NCI-H524 (cell line): ENCODE measurements at places on chromosomes 6 and 20.

DNA sequence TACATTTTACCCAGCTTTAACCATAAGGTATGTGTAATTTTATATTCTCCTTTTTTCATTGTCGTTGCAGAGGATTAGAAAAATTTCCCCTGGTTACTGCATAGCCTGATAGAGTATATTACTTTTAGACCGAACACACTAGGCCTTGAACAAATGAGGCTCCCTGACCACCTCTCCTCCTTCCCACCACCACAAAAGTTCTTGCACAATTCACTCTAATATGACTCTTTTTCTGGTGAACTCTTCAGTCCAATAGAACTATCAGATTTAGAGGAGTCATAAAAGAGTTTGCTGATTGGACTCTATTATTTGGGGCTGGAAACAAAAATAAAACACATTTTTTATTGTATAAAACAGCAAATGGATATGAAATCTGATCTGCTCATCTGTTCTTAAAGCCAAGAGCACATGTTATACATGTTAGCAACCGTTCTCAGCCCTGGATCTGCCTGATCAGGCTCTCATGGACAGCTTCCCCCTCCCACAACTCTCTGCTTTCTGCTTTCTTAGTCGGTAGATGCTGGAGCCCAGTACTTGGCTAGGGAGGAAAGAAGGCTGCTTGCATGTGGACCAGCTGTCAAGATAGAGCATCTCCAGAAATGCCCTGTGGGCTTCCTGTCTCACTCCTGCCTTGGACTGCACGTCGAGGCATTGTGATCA, 83.5 kb downstream of the CD164 start:
- DNase-seq: no peak

GRCh38 chr20:1856424-1856823, 38.8 kb upstream of the SIRPA start:
- DNase-seq: peak; percentile 32

- DNase-seq: peak; percentile 40
Observed at GRCh38 chr20:11054266-11054993, 380.6 kb upstream of the JAG1 start.

DNA sequence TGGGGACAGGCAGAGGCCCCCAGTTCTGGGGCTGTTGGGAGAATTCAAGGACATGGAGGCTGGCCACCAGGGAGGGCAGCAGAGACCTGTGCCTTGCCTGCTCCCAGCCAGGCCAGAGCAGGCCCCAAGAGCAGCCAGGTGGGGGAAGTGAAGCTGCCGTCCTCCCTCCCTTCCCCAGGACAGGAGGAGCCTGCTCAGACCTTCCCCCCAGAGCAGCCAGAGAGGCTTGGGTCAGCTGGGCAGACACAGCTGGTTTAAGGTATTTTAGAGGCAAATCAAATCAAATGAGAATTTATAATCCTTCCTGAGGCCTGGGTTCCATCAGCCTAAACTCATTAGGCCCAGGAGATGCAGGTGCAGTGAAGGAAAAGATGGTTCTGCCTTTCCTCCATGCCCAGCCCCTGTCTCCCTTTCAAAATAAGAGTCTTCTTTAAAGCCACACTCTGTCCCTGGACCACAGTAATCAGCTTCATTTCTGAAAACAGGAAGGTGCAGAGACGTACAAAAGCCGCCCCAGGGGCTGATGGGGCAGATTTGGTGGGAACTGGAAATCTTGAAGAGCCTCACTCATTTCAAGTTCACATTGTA, 21.7 kb downstream of the BMP7 start:
- no peak for DNase-seq

DNA sequence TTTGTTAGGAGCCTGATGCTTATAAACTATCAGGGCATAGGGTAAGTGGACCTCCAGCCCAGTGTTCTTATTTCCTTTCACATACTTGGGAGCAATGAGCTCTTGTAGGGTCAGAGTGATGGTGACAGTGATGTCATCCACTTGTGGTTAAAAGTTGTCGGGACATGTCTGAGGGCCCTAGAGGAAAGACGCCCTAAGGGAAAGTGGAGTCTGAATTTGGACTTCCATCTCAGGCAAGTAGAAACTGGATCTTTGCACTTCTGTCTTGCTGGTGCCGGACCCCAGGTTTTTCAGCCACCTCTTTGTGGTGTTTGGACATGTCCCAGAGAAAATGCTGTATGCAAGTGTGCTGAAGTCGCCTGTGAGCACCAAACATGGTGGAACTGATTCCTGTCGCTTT, 900.5 kb downstream of the C6orf118 start:
- DNase-seq: no peak

GRCh38 chr6:144951730-144952437, 666.7 kb downstream of the UTRN start:
- no peak for DNase-seq

DNA sequence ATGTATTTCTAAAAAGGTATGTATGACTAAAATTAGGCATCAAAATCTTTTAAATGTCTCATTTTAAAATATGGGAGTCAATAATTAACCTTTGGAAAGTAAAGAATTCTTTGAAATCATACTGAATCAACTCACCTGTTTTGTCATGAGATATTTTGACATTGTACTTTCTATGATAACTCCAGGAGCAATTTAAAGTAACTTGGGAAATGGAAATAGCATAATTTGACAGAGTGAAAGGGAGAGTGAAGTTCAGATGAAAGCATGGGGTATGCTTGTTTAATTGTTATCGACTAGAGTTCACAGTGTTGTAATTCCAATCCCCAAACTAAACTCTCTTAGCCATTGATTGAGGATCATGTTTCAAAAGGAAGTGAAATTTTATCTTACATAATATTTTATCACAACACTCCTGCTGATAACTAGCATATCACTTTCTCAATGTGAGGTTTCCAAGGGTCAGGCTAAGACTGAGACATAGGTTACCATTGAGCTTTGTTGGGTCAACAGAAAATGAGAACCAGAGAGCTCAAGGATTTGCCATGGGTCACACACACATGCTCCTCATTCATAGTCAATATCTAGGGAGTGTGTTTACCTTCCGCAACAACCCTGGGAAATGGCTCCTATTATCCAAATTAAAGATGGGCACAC, 2.3 kb downstream of the GSTA1 start:
- DNase-seq: no peak

GRCh38 chr6:34680802-34681515, 15.6 kb downstream of the ILRUN start:
- DNase-seq: no peak
